ENCODE measurements at places on chromosomes 1 and 21.

- DNase-seq, result no peak
Observed at GRCh38 chr21:35234725-35235124, 185.6 kb upstream of the RUNX1 start.

GRCh38 chr21:16013570-16013969 is 283.8 kb downstream of the USP25 start:
- peak; percentile 84 for DNase-seq

GRCh38 chr1:107414550-107414949 is 273.7 kb downstream of the NTNG1 start:
- DNase-seq, result no peak

GRCh38 chr1:58909914-58910681 is 126.3 kb upstream of the JUN start:
- no peak for DNase-seq

DNA sequence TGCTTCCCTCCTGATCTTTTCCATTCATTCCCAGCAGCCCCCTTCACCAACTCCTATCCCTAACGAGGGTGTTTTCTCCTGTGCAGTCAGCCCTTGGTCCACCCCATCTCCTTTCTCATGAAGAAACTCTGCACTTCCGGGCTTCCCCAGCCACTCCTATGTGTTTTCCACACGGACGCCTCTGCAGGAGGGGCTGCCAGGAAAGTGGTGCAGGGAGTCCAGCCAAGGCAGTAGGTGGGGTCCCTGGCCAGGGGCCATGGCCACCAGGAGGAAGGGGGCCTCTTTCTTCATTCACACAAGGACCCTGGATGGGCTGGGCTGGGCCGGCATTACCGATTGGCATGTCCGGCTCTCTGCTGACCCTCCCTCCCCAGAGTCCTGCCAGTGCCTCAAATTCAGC is 72.8 kb upstream of the EFHD2 start:
- DNase-seq, result no peak

GRCh38 chr1:232600424-232601258 is 29.3 kb downstream of the SIPA1L2 start:
- DNase-seq, result no peak

DNA sequence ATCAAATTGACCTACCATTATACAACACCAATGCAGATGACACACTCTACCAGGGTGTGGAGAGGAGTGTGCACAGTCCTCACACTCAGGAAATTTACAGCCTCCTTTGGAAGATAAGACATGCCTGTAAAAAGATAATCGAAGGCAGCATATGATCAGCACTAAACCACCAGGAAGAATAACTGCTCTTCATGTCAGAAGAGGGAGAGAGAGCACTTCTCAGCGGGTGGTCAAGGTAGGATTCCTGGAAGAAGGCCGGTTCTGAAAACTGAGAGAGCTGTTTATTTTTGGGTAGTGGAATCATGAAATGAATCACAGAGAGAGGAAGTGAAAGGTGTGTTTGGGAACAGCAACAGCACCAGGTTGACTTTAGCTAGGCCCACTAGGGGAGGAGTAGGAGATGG is 14.0 kb upstream of the ZNF697 start:
- DNase-seq, result no peak
